ENCODE measurements at places on chromosomes 5 and 9.

DNA sequence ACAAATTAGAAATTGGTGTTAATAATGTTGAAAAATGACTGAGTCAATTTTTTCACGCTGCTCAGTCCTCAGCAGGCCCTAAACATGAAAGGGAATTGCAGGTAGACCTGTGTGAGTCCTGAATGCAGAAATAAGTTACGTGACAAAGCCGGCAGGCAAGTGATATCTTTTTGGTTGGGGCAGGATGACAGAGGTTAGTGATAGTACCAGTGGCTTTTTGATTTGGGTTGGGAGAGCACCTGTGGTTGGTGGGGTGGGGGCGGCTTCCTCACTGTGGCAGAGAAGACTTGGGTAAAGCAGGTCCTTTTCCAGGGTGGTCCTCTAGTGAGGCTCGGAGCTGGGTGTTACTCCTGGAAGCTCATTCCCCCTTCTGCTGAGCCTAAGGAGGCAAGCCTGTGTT lies 164.7 kb downstream of the TMEM167A start:
- DNase-seq: no peak

DNA sequence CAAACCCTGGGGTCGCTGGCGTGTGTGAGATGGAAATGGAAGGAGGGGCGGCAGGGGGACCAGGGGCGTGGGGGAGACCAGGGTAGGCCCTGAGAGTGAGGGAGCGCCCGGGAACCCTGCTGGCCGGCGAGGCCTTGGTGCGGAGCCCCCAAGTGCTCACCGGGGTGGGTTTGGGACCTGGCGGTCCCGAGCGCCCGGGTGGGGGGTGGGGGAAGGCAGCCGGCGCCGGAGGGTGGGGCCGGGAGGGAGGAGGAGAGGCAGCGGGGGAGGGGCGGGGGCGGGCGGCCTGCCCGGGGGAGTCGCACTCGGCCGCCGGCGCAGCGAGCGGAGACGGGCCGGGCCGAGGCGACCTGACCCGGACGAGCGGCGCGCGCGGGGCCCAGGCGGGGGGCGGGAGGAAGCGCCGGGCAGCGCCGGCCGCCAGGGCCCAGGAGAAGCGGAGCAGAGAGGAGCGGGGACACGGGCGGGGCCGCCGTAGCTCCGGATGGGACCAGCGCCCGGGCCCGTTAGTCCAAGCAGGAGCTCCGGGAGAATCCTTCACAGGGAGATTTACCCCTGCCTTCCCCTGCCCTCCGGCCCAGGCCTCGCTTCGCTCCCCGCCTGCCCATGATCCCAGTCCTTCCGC lies at the start of gene NPR2:
TSS of gene NPR2 (plus strand) at position 295 of the 625 bp plus-strand sequence. CDS start 818 bp downstream, outside the sequence.
- no peak for DNase-seq

- DNase-seq: no peak
Measured at GRCh38 chr9:101571114-101571513, 23.7 kb downstream of the PPP3R2 start.

DNA sequence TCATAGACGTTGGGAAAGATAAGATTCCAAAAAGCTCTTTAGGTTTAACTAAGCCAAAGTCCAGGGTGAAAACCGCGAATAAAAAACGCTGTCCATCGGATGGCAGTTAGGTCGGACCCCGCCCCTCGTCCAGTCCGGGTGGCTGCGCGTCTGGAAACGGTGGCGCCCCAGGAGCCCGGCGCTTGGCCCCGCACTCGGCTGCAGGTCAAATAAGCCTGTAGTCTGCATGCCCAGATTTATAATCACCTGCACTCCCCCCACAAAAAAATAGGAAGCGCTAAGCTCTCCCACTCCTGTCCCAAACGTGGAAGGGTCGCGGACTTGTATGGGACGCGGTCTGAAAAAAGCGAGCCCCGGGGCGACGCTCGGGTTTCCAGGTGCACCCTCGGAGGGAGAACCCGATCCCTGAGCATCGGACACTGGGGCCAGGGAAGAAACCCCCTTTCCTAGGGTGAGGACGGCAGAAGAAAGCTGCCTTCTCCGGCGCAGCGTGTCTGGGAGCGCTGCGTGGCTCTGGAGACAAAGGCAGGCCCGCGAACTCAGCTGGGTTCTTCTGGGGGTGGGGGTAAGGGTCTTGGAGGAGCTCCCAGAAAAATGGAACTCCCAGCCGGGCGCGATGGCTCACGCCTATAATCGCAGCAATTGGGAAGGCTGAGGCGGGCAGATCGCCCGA lies 923 bp upstream of the ZBTB5 start:
- DNase-seq: no peak

- DNase-seq: no peak
Measured at GRCh38 chr9:105993921-105994715, 299.8 kb downstream of the TMEM38B start.

GRCh38 chr5:438481-438981 lies 4.4 kb upstream of the EXOC3 start:
- DNase-seq: no peak

GRCh38 chr5:165242646-165243045 lies 1737.2 kb downstream of the MAT2B start:
- no peak for DNase-seq

GRCh38 chr5:132961887-132962286 lies 1.5 kb downstream of the AFF4 start:
- DNase-seq: no peak

- no peak for DNase-seq
Measured at GRCh38 chr9:108811944-108812343, 43.8 kb downstream of the ACTL7B start.

- no peak for DNase-seq
Measured at GRCh38 chr5:61496446-61496845, 164.4 kb downstream of the ZSWIM6 start.

GRCh38 chr5:177444106-177445051 lies 2.2 kb upstream of the PRR7 start:
- DNase-seq: no peak

GRCh38 chr9:135714242-135715055 lies 12.5 kb downstream of the KCNT1 start:
- DNase-seq: no peak

GRCh38 chr5:128052780-128053179 lies 30.8 kb upstream of the SLC12A2 start:
- DNase-seq: no peak

GRCh38 chr5:68215898-68216244 lies 315 bp downstream of the PIK3R1 start:
- DNase-seq: no peak

- DNase-seq: no peak
Measured at GRCh38 chr5:87829217-87829551, 416.5 kb upstream of the CCNH start.

DNA sequence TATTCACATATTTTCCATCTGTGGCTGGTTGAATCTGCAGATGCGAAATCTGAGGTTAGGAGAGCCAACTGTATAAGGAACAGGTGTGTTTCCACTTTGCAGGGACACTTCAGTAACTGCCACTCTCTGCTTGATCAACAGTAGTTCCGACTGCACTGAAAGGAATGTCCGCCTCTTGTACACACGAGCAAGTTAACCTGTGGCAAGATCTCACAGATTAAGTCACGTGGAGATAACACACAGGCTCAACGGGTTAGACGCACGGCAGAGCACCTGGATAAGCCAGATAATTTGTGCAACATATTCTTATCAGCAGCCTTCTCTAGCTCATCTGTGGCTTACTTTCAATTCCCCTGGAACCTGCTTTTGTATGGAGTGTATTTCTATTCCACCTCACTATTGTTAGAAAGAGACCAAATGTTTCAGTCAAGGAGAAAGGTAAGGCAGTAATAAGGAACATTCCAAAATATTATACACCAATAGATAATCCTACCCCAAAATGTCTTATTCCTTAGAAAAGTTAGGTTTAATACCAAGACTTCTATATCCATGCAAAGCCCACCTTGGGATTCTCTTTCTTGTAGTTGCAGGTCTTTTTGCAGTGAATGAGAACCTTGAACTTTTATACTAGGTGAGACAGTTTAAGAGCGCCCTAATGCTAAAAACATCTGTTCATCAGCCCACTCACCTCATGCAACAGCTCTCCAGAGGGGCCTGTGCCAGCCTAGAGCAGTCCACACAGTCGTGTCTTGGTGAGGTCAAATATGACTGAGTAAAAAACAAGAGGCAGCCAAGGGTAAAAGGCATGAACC lies 6.5 kb upstream of the C9 start:
- DNase-seq: no peak

- DNase-seq: no peak
Measured at GRCh38 chr9:89427621-89428221, 70.2 kb downstream of the SEMA4D start.

GRCh38 chr5:154479160-154479943 lies 1.3 kb upstream of the HAND1 start:
- DNase-seq: no peak

GRCh38 chr9:124248960-124249359 lies 8.8 kb upstream of the NEK6 start:
- DNase-seq: no peak

DNA sequence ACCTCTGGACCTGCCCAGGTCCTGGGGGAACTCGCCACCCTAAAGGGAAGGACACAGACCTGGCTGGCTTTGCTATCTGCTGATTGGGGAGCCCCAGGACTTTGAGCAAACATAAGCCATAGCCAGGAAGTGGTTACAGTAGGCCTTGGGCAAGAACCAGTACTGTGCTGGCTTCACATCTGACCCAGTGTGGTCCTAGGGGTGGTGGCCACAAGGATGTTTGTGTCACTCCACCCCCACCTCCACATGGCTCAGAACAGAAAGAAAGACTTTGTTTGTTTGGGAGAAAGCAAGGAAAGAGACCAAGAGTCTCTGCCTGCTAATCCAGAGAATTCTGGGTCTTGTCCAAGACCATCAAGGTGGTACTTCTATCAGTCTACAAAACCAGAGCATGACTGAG lies 334.2 kb downstream of the SPOCK1 start:
- DNase-seq: no peak

- peak; percentile 22 for DNase-seq
Measured at GRCh38 chr5:175895686-175896102, 24.3 kb downstream of the CPLX2 start.
